ENCODE measurements at places on chromosomes 6 and 20. TPM values are rescaled to one million over a fixed set of nuclear protein-coding genes. Genes with fewer than 3 reads are reported as not detected.

DNA sequence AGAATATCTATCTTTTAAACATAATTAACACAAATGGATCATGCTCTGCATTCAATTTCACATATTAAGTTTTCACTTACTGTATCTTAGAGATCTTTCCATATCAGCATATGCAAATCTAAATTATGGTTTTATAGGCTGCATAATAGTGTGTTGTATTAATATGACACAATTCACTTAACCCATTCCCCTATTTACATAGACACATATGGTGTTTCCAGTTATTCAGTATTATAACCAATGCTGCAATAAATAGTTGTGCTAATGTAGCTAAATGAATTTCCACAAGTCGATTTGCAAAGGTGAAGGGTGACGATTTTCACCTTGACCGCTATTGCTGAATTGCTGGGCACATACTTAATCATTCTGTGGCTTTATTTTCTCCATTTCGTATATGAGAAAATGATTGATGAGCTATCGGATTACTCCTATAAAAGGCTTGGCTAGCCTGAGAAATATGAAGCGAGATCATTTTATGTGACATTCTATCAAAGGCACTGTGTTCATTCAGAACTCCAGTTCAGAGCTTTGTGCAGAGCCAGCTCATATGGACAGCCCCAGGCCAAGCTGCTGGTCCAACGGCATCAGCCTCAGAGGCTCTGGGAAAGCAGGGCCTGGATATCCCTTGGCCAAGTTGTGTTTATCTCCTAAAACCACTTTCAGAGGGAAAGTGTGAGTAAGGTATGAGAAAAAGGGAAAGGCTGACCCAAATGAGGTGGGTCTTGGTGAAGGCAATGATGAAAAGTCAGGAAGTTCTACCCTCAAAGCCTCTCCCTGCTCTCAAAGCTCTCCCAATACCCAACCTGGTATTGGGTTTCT lies 50.8 kb downstream of the GFOD1 start:
- no peak for DNase-seq

GRCh38 chr20:63926298-63926697 lies 29.9 kb downstream of the UCKL1 start:
- no peak for DNase-seq

DNA sequence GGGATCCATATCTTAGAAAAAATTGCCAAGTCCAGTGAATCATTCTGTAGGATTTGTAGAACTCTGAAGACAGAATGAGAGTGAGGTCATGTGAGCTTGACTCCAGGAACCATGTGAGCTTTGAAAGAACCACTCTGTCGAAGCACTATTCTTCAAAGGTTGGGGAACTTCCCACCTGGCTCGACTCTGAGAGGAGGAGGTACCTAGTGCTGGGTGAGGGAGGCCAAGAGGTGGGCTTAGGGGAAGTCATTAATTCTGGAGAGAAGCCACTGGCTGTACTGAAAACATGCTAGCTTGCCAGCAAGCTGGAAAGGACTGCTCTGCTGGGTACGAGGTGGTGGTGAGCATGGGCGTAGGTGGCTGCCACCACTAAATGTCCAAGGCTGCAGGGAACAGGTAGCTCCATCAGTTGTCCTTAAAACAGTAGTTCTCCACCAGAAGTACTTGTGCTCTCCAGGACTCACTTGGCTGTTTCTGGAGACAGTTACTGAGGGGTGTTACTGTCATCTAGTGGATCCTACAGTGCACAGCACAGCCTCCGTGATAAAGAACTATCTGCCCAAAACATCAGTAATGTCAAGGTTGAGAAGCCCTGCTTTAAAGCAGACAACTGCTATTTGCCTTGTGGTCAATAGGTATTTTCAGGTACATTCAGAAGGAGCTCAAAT lies 34.7 kb upstream of the SYNJ2 start:
- no peak for DNase-seq

- DNase-seq = no peak
These were observed 140.0 kb downstream of the ARID1B start for GRCh38 chr6:156917213-156917612.

CYP24A1 gene
- 2.2 TPM for polyA plus RNA-seq

GRCh38 chr6:35388030-35388429 lies 45.7 kb downstream of the PPARD start:
- no peak for DNase-seq

SLC35D3 gene
- 0.09 TPM for polyA plus RNA-seq

PRR18 gene
- not detected for polyA plus RNA-seq

GRCh38 chr20:32326504-32326845 lies 31.7 kb upstream of the ASXL1 start:
- no peak for DNase-seq

GRCh38 chr6:138818496-138819194 lies 22.8 kb downstream of the ECT2L start:
- no peak for DNase-seq

- DNase-seq = no peak
These were observed 105.9 kb downstream of the MYB start for GRCh38 chr6:135286962-135287538.

- DNase-seq = no peak
These were observed 52.6 kb downstream of the GINS1 start for GRCh38 chr20:25459916-25460535.

DNA sequence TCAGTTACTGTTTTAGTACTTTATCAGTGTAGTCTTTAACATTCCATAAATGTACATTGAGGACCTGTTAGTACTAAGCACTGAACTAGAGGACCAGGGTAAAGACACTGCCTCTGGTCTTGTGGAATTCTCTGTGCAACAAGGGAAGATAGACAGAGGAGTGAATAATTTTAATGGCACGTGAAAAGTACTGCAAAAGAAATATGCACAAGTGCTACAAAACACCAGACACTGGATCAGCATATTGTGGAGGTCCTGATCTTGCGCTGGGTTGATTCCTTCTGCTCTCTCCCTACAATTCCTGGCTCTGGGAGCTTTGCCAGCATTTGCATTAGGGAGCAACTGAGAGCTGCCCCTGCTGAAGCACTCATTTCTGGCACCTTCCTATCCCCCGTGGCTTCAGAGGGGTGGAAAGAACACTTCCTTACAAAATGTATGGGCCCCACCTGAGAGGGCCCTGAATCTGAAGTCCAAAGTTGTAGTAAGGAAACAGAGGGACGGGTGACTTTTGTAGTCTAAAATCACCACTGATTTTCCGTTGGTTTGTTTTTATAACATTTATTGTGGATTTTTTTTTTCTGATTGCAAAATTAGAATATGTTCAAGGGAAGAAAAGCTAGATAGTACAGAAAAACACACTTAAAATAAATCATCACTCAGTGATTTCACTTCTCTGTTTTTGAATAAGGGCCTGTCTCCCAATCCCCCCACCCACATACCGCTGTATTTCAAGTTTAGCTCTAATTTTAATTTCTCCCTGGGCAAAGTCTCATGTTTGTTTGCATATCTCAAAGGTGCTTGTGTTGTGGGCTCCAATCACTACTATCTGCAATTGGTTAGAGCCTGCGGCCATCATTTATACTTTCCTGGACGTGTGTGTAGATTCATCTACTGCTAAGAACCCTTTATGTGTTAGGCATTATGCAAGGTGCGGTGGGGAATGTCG lies 4.9 kb downstream of the PKIG start:
- no peak for DNase-seq

GRCh38 chr6:17892097-17892686 lies 95.2 kb downstream of the KIF13A start:
- no peak for DNase-seq

- DNase-seq = no peak
These were observed 22.2 kb upstream of the MTRF1L start for GRCh38 chr6:153024709-153025017.
